ENCODE measurements at places on chromosomes 7 and 10.

DNA sequence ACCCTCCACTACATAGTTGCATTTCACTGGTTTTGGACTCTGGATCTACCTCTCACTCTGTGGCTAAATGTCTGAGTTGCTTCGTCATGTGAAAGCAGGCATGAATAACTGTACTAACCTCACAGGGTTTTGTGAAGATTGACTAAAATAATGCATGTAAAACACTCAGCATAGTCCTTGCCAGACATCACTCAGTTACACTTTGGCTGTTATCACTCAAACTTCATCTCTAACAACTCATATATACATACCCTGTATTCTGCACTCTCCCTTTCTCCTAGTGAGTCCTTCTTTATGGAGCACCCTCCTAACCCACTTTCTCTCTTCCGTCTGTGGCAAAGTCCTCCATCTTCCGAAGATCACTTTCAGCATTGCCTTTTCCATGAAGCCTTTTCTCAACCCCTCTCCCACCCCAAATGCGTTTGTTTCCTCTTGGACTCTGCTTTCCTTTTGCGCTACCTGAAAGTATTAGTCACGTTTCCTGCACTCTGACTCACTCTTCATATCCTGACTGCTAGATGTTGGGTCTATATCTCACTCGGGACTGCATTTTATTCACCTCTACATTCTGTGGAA lies 72.6 kb downstream of the OSBPL3 start:
- DNase-seq = no peak

DNA sequence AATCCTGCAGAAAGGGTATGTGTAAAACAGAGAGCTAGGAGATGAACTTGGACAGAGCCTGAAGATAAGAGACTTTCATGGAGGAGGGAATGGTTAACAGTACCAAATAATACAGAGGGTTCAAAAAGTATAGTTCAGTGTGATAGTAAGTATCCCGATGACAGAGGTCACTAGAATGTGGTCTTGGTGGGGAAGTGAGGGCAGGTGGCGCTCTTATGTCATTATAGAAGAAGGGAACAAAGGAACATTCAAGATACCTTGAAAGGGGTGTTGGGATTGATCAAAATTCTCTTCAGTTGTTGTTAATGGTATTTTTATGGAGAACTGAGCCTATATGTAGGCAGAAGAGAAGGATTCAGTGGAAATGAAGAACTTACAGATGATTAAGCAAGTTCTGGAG lies 312.5 kb downstream of the SUGCT start:
- DNase-seq = no peak

DNA sequence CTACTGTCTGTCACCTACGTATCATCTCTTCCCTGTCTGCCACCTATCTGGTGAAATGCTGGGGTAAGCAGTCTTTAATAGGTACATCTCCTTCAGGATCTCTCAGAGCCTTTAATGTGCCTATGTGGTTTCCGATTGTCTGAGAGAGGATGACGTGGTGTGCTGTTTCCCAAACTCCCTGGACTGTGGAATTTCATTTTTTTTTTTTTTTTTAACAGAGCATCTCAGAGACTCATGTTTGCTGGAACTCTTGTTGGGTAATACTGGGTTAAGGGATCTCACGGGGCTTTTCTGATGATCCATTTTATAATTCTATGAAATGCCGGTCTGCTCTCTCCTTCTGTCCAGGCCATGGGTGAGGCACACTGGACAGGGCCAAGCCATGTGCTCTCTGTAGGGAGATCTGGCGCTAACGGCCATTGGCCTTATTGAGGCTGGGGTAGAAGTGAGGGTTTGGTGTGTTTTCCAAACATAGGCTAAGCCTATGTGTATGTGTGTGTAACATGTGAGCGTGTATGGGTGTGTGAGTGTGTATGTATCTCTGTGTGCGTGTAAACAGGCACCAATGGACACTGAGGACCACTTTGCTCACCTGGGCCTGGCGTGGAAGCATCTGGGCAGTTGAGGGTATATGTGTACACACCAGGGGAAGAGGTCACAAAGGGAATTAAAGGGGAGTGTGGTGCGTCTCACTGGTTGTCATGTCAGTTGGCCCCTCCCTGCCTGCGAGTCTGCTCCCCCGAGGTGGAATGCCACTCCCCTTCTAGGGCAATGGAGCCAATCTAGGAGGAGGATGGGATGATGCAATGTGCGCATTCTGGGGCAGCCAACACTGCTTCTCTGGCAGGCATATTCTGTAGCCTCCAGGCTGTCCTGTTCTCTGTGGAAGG lies 7.8 kb downstream of the ADRA2A start:
- no peak for DNase-seq

DNA sequence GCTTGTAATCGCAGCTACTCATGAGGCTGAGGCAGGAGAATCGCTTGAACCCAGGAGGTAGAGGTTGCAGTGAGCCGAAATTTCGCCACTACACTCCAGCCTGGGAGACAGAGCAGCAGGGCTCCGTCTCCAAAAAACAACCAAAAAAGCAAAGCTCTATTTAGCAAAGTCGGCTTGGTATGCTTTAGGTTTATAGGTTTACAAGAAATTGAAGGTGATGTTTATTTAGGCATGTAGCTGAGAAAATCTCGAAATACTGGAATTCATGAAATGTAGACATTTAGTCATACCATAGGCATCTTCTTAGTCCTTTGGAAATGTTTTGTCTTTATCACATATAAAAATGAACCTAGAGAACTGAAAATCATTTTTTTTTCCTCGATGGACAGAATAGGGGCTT lies 453.8 kb upstream of the ANKRD30A start:
- peak; percentile 30 for DNase-seq

DNA sequence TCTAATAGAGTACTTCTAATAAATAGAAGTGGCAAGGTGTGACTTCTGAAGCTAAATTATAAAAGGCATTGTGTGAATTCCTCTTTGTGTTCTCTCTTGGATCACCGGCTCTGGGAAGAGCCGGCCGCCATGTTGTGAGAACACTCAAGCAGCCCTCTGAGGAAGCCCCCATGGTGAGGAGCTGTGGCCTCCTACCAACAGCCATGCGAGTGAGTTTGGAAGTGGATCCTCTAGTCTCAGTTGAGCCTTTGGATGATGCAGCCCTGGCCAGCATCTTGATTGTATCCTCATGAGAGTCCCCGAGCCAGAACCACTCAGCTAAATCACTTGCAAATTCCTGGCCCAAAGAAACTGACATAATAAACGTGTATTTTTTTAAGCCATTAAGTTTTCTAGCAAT lies 94.5 kb upstream of the CARD11 start:
- DNase-seq = no peak

DNA sequence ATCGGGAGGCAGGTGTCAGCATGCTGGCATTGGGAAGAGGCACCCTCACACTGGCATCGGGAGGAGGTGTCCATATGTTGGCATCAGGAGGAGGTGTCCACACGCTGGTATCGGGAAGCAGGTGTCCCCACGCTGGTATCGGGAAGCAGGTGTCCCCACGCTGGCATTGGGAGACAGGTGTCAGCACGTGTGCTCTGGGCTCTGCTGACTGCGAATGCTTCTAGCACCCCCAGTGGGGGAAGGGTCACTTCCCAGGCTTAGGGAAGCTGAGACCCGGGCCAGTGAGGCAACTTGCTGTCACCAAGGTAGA lies 92.5 kb upstream of the IKZF1 start:
- DNase-seq = no peak

- no peak for DNase-seq
Measured at GRCh38 chr7:157628456-157628855, 291.7 kb downstream of the DNAJB6 start.

DNA sequence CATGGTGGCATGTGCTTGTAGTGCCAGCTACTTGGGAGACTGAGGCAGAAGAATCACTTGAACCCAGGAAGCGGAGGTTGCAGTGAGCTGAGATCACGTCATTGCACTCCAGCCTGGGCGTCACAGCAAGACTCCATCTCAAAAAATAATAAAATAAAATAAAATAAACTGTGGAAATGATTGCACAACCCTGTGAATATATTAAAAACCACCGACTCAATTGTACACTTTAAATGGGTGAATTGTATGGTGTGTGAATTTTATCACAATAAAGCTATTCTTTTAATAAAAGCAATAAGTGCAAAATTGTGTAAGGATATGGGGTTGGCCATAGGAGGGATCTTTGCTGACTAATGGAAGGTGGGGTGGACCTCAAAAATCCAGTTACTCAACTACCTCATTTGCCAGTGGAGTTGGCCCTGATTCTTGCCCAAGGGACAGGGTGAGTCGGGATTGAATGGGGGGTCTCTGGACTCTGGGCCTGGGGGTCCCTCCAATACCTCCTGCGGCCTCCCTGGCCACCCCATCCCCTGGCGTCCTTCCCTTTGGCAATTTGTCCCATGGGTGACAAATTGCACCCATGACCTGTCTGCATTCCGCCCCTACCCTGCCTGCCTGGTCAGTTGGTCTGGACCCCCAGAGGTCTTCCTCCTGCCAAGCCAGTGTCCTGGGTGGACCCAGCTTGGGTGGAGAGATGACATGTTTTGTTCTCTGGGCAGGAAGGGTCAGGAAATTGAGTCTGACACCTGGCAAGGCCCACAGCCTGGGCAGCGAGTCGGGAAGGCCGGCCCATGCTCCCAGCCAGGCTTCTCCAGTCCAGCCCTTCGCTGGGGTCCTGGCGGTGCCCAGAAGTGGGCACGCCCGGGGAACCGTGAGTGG lies 61.7 kb upstream of the ELN start:
- DNase-seq = no peak

DNA sequence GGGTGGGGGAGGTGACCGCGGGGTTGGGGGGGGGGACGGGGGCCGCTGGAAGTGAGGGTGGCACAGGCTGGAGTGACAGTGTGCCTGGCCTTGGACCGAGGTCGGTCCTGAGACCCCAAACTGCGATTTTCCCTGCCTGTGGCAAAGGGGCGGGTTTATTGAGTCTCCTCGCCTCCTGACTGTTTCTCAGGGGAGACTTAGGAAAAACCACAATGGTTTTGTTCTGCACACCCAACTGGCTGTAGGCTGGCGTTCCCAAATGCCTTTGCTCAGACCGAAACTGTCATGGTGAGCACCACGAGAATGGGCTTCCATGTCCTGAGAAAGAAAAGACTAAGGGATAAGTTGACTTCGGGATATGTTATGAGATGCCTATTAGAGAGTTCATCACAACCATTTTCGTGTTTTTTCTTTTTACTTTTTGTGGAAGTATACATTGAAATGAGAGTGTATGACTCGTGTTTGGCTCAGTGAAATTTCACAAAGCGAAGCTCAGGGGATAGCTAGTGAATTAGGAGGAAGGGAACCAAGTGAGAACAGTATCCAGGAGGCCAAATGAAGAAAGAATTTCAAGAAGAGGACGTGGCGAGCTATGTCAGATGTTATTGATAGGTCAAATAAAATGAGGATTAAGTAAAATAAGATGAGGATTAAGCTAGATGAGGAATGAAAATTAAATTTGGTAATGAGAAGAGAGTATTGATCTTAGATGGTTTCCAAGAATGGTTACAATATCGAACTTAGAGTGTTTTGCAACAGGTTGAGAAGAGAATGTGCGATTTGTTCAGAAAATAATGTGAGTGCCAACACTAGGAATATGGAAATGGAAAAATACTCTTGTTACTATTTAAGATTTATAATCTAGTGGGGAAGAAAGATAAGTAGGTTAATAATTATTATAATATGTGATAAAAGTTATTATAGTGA lies 918 bp downstream of the NET1 start:
- peak; percentile 63 for DNase-seq

DNA sequence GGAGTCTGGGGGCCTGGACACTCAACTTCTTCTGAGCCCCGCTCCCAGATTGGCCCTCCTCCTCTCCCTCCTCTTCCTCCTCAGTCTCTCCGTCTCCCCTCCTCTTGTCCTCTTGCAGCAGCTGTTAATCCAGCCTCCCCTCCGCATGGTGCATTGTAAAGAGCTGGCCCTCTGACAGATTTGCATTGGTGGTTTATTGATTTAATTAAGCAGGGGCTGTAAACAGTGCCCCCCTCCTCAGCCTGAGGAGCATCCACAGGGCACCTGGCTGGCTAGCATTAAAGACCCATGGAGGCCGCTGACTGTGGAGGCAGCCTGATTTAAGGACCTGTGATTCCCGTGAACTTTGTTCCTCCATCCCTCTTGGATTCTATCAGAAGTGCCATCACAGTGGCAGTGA lies 28.9 kb upstream of the PCBD1 start:
- no peak for DNase-seq

GRCh38 chr7:157544226-157544625 lies 207.4 kb downstream of the DNAJB6 start:
- no peak for DNase-seq

GRCh38 chr10:96047004-96047649 lies 3.7 kb downstream of the CCNJ start:
- no peak for DNase-seq

GRCh38 chr7:25885057-25885576 lies 266.9 kb upstream of the NFE2L3 start:
- no peak for DNase-seq

GRCh38 chr10:49307921-49308320 lies 9.0 kb downstream of the C10orf71 start:
- no peak for DNase-seq

DNA sequence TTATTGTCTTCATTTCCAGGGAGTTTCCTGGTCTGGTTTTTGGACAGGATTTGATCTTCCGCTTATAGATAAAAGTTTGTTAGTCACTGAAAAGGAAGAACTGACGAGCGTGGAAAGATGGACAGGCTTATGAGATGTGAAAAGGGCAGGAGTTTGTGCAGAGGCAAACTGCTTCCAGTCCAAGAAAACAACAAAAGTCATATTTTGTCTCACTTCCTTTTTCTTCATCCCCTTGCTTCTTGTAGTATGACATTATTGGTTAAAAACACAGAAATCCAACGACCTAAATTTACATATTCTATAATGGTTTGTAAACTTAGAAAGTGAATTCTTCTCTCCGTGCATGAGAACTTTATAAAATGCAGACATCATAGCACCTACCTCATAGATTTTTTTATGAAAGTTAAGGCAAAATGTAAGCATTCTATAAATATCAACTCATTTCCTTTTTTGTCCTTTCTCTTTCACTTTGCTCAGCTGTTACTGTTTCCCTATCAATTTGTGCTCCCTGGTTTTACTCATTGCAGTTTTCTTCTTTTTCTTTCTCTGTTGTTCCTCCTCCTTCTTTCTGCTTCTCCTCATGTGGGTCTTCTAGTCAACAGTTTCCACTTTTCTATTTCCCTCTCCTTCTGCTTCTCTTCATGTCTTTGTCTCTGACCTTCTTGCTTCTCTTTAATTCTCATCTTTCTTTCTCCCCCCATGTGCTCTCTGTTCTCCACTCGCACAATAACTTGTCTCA lies 370.2 kb downstream of the ARL4A start:
- no peak for DNase-seq

- no peak for DNase-seq
Measured at GRCh38 chr10:38094927-38095574, 914 bp downstream of the ZNF37A start.

DNA sequence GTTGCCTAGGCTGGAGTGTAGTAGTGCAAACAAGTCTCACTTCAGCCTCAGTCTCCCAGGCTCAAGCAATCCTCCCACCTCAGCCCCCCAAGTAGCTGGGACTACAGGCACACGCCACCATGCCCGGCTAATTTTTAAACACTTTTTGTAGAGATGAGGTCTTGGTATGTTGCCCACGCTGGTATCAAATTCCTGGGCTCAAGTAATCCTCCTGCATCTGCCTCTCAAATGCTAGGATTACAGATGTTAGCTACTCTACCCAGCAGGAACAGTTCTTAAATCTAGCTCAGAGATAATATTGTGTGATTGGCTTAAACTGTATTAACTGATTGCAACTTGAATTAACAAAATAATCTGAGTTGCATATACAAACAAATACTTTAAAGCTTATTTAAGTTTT lies 82.9 kb downstream of the CDK14 start:
- no peak for DNase-seq
